NCI-H774 (cell line): ENCODE measurements at places on chromosomes 4 and X.

DNA sequence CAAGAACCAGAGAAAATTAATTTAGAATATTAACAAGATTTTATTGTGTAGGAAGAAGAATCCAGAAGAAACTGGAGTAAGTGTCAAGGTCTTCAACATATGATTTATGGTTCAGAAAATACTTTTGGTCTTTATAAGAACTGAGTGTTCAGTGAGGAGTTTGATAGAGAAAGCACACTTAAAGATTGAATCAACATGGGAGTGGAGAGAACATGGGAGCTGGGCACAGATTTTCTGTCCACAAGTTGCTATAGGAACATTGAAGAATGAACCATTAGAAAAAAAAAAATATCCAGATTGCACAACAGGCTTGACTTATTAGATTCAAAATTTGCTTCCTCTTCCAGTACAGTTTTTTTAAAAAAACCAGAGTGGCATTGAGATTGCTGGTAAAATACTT is 601.2 kb upstream of the GNPDA2 start:
- no peak for DNase-seq

GRCh38 chrX:72271091-72271788 is 5.8 kb downstream of the RPS4X start:
- DNase-seq, result no peak

DNA sequence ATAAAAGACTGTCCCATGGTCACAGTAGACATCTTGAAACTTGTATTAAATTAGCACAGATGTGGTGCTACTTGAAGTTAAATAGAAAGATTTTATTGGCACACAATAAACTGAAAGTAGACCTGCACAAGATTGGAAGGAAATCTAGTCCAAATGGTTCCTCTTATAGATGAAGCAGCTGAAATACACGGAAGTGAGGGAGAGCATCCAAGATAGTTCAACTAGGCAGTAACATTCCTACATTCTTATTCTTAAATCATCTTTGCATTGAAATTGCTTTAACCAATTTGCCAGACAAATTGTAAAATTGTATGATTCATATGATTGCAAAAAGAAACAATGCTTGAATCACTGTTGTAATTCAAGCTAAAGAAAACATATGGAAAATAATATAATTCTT is 87.6 kb upstream of the VCX3B start:
- DNase-seq, result no peak

GRCh38 chrX:119880552-119881437 is 9.2 kb downstream of the NDUFA1 start:
- peak; percentile 6 for DNase-seq
